Hematopoietic multipotent progenitor cell treated with erythropoietin and hydrocortisone succinate and interleukin-3 and kit ligand, for 17 days (in vitro differentiated cells): ENCODE measurements at places on chromosomes 16 and 17.

DNA sequence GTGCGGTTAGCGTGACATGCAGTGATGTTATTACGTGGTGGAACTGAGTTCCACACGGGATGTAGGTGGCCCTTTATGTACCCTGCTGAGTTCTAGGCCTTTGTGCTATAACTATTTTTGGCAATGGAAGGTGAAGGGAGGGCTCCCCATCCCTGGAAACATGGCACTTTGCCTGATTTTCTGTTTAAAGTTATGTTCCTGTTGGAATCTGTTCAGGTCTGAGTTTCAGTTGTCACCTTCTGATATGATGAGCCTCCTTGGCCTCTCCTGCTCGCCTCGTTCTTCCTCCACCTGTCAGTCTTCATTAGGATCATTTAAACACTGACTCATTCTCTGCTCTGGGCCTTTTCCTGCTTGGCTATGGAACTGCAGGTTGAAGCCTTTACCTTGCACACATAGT lies 200.6 kb downstream of the FTO start:
- no peak for DNase-seq

DNA sequence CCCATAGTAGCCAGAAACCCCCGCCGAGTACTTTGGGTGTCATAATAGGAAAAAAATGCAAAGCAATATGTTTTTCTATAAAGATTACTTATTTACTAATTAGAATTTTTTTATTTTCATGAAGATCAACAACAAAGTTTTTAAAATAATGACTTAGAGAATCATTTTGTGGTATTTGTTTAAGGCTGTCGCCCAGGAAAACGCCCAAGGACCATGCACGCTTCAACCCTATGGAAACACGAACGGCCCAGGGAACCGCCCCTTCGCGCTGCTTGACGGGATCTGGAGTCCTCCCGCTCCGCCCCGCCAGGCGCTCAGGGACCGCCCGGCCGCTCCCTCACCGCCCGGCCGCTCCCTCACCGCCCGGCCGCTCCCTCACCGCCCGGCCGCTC lies 408 bp upstream of the KPNA2 start:
- no peak for DNase-seq

- no peak for DNase-seq
Measured at GRCh38 chr16:425740-426114, 278 bp downstream of the RAB11FIP3 start.

GRCh38 chr17:13036751-13037150 lies 18.9 kb upstream of the ELAC2 start:
- DNase-seq = no peak

DNA sequence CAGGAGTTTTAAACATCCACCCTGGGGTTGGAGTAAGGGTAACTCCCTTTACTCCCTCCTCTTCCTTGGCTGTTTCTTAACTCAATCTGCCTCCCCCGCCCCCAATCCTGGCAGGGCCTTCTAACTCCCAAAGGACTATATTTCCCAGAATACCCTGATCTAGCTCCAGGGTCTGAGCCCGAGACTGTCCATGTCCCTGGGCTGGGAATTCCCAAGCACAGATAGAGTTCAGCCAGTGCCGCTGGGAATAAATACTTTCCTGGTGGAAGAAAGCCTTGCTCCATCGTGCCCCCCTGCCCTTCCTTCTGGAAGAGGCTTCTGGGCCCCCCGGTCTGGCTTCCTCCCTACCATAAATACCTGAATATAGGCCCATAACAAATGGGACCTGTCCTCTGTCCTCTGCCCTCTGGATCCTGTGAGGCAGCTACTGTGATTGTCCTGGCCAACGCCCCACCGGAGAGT lies 10.2 kb downstream of the BAHCC1 start:
- DNase-seq = no peak

GRCh38 chr17:10126616-10127501 lies 71.5 kb downstream of the GAS7 start:
- no peak for DNase-seq

GRCh38 chr16:67199011-67199807 lies at the start of gene ELMO3:
ELMO3 (plus strand) TSS chr16:67199131; CDS start chr16:67199327, 196 bp downstream.
- no peak for DNase-seq

DNA sequence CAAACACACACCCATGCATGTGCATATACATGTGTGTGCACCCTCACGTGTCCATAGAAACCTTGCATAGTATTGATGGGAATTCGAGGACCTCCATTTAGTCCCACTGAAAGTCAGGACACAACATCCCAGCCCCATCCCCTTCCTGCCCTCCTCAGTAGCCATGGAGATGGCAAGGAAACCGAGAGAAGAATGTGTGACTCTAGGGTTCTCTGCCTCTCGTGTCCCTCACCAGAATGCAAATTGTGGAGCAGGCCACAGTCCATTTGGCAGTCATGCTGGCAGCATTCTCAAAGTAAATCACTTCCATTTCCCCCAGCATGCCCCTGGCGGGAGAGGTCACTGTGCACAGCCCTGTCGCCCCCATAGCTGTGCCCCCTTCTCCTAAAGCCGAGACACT lies 141.1 kb downstream of the MSI2 start:
- DNase-seq = no peak

- DNase-seq = no peak
Measured at GRCh38 chr16:17691899-17692176, 221.1 kb upstream of the XYLT1 start.

GRCh38 chr17:1110541-1110861 lies 69.3 kb downstream of the ABR start:
- no peak for DNase-seq

GRCh38 chr17:82752371-82753200 lies 721 bp downstream of the TBCD start:
- no peak for DNase-seq

DNA sequence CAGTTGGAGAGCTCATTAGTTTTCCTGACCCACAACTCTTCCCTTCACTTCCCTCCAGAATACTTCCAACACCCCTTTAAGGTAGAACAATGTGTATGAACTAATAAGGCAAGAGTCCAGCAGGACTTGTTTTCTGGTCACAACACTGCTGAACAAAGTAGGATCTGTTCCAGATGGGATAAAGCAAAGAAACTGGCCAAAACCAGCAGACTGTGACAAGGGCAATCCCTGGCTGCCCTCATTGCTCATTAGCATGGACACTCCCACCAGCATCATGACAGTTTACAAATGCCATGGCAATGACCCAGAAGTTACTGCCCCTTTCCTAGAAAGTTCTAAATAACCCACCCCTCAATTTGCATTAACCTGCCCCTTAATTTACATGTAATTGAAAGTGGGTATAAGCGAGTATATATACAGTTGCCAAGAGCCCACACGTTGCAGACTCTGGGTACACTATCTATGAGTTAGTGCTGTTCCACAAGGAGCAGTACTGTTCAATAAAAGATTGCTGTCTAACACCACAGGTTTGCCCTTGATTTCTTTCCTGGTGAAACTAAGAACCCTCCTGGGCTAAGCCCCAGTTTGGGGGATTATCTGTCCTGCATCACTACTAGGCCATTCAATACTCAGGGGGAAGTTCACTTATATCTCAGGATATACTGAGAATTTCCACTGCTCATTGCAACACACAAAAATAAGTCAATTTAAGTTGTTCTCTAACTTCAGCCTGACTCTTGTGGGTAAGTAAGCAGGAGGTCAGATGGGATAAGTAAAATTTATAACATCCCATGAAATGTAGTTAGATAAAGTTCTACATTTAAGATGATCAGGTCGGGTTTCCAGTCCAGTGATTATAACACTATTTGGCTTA lies 82.3 kb downstream of the SSH2 start:
- DNase-seq = no peak

- no peak for DNase-seq
Measured at GRCh38 chr17:535198-535597, 179.4 kb downstream of the VPS53 start.

DNA sequence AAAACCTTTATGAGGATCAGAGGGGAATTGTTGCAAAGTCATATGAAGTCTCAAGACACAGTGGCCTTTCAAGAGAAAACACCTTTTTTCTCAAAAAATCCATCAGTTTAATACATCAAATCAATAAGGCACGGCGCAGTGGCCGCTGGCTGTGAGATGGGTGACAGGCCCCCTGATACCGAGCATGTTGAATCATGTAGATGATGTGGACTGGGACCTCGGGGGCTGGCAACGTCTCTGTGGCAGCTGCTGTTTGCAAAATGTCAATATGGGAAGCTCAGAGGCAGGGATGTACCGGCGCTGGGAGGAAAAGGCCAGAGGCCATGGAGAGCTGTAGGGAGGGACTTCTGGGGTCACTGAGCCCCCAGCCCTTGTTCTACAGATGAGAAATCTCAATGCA lies 169.1 kb downstream of the GSG1L start:
- DNase-seq = no peak

GRCh38 chr17:81481073-81481799 lies 31.4 kb downstream of the ACTG1 start:
- DNase-seq = no peak

GRCh38 chr16:66996983-66997358 lies 8.6 kb downstream of the CES4A start:
- no peak for DNase-seq

DNA sequence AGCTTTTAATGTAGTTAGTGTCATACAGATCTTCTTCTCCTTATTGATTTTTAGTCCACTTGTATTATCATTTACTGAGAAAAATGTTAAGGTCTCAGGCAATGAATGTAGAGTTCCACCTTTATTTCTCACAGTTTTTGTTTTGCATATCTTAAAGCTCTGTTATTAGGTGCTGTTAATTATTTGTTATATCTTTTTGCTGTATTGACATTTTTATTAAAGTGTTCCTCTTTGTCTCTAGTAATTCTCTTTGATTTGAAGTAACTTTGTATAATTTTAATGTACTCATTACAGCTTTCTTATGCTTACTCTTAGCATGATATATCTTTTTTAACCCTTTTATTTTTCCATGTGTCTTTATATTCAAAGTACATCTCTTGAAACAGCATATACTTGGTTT lies 22.4 kb upstream of the USP43 start:
- no peak for DNase-seq

GRCh38 chr16:693766-694165 lies 3.6 kb upstream of the WDR24 start:
- no peak for DNase-seq

DNA sequence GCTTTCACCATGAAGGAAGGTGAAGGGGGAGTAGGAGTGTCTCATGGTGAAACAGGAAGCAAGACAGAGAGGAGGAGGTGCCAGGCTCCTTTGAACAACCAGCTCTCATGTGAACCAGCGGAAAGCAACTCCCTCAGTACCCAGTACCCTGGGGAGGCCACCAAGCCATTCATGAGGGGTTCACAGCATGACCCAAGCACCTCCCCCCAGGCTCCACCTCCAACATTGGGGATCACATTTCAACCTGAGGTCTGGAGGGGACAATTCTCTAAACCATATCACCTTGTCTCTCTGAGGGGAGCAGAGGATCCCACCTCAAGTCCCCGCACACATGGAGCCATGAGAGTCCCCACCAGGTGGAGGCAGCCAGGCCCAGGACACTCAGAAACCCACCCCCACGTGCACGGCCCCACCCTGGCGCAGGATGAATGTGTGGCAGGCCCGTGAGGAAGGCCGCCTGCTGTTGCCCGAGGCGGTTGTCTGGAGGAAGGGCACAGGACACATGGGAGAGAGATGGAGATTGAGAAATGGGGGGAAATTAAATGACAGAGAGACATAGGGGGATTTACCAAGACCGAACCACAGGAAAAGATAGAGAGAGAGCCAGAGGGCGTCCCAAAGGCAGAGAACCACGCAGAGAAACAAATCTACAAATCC lies 85.9 kb downstream of the TMEM132E start:
- no peak for DNase-seq

DNA sequence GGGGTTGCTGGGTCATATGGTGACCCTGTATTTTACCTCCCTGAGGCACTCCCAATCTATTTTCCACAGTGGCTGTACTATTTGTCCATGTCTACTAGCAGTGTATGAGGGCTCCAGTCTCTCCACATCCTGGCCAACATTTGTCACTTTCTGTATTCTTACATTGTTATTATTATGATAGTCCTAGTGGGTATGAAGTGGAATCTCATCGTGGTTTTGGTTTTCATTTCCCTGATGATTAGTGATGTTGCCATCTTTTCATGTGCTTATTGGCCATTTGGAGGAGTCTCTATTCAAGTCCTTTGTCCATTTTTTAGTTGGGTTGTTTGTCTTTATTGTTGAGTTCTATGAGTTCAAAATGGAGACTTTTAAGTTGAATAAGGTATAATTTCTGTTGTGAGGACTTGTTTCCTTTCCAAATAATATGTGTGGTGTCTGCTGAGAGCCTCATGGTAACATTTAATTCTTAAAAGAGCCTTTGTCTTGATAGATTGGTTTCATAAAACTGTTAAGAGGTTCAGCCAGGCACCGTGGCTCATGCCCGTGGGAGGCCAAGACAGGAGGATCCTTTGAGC lies 108.2 kb downstream of the RPTOR start:
- no peak for DNase-seq

DNA sequence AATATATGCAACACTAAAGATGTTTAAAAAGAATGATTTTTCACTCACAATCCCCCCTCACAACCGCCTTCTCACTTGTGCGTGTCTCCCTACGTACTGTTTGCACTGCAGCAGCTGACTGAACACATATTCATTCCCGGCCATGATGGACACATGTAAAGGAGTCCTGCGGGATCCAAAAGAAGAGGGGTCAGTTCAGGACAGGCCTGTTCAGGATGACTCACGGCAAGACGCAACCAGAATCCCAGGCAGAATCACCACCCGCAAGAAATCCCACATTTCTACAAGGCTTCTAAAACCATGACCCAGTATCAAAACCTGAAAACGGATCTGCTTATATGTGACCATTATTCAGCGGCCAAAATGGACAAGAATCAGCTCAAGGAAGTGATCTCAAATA lies 52.3 kb downstream of the CYB5D2 start:
- no peak for DNase-seq

- no peak for DNase-seq
Measured at GRCh38 chr17:40514013-40514875, 12.8 kb upstream of the TNS4 start.

GRCh38 chr17:282912-283882 lies 69.4 kb downstream of the RPH3AL start:
- DNase-seq = no peak

DNA sequence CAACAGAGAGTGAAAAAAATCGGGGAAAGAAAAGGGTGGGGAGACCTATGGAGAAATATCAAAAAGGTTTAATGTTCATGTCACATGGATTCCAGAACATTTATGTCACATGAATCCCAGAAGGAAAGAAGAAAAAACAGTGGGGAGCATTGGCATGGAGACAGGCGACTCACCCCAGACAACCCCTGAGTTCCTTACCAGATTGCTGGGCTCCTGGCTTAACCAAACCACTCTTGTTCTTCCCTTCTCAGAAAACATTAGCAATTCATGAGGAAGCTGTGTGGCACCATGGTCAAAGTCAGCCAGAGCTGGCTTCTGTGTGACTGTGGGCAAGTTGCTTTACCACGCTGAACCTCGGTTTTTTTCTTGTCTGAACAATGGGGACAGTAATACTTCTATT lies 49.6 kb upstream of the CLEC19A start:
- DNase-seq = no peak
